ENCODE measurements at places on chromosomes 13 and 19.

- DNase-seq = no peak
These were observed 4.6 kb upstream of the ASPDH start for GRCh38 chr19:50518091-50519005.

DNA sequence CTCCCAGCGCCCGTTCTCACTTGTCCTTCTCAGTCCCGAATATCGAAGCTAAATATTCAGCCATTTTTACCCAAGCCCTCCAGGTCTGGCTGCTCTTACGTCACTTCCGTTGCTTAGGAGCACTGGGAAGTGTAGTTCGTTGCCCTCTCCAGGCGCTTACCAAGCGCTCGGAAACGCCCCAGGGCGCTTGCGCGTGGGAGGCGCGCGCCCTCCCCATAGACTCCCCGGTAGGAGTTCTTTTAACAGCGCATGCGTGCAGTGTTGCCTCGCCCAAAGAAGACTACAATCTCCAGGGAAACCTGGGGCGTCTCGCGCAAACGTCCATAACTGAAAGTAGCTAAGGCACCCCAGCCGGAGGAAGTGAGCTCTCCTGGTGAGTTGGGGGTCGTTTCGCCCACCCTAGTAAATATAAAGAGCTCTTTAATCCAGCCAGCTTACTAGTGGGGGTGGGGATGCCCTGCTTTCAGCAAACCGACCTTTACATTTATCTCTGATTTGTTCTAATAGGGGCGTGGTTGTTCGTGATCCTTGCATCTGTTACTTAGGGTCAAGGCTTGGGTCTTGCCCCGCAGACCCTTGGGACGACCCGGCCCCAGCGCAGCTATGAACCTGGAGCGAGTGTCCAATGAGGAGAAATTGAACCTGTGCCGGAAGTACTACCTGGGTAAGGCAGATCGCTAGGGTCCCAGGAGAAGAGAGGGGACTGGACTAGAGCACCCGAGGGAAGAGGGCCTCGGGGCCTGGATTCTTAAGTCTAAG, at the start of the genes PSENEN and U2AF1L4:
PSENEN (plus strand) TSS at position 324 of the 759 bp plus-strand sequence; CDS start at position 604, 280 bp downstream.
U2AF1L4 (minus strand) TSS at position 91 of the 759 bp plus-strand sequence; CDS start at position 64, 27 bp downstream.
- peak; percentile 98 for DNase-seq

- no peak for DNase-seq
These were observed 423.8 kb downstream of the IRS2 start for GRCh38 chr13:109362616-109363015.

DNA sequence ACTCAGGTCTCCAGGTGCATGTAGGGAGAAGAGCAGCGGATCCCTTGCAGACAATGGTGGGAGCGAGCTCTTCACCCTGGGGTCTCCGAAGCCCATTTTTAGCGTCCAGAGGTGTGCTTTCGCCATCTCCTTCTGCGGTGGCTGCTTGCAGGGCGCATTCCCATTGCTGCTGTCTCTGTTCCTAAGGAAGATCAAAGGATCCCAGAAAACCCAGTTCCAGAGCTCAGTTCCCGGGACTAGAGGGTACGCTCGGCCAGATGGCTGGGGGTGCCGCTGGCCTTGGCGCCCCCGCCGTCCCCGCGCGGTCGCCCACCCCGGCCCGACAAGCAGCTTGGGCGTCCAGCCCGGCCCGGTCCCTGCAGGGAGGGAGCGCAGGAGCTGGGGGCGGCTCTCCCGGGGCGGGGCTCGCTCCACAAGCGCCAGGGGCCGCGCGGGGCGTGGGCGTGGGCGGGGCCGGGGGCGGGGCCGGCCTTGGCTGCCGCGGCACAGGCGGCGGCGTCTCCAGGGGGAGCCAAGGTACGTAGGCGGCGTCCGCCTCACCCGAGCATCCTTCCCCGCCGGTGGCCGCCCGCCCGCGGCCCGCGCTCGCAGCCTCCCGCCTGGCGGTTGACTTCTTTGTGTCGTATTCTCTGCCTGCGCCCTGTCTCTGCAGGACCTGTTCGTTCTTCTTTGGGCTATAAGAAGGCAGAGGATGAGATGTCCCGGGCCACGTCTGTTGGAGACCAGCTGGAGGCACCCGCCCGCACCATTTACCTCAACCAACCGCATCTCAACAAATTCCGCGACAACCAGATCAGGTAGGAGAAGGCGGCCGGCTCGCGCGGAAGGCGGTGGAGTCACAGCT, 96.8 kb downstream of the ATP8A2 start:
- no peak for DNase-seq

GRCh38 chr19:11626252-11626651, 29.0 kb downstream of the ZNF627 start:
- DNase-seq = no peak

DNA sequence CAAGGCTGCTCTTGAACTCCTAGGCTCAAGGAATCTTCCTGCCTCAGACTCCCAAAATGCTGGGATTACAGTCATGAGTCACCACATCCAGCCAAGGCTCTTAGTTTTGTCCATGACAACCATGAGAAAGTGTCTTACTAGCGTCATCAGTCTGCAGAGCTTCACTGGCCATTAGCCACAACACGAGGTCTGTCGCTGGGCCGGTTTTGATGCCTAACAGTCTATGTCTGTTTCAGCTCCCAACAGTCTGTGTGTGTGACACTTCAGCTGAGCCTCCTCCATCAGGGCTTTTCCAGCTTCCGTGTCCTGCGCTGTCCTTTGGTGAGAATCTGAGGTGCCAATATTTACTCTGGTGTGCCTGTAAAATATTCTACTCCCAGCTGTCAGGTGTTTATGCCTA, 47.6 kb downstream of the CEP89 start:
- DNase-seq = peak; percentile 91

GRCh38 chr13:23956106-23956505, 58.8 kb upstream of the C1QTNF9B start:
- no peak for DNase-seq

GRCh38 chr13:51829568-51829899, 15.4 kb downstream of the TMEM272 start:
- DNase-seq = no peak

DNA sequence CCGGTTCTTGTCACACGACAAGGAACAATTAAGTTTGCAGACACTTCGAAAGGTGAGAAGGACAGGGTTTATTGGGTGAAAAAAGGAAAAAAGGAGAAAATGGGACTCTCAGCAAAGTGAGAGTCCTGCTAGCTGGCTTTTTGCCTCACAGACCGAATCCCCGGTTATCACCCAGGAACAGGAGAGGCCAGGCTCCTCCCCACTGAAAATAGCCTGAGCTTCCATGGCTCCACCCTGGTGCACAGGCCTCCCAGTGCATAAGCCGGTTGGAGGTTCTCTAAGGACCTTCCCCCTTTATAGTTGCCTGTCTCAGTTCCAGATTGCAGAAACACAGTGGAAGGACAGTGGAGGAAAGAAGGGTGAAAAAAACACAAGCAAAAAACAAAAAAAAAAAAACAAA, 571.7 kb downstream of the KCTD12 start:
- DNase-seq = no peak

- DNase-seq = no peak
These were observed 21.2 kb downstream of the WTIP start for GRCh38 chr19:34502582-34503411.

Data from LNCaP clone FGC (cell line).